ENCODE measurements at places on chromosomes 5 and 9.

DNA sequence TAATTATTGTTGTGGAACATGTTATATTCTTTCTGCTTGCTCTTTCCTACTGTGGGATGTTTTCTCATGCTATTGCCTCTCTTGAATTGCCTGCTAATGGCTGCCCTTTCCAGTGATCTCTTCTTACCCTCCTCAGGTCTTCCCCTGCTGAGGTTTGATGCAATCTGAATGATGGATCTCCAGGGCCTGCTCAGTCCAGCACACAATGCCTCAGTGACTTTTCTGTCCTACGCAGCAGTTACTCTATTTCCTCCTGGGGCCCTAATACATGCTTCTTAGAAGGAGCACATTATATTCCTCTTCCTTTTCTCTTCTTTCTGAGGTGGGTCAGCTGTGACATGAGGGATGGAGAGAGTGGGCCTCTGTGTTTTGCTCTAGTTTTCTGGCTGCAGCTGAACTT lies at the start of gene SPINK14:
TSS of gene SPINK14 (plus strand) at position 301 of the 400 bp plus-strand sequence. CDS start 1,187 bp downstream, outside the sequence.
- DNase-seq, result no peak

DNA sequence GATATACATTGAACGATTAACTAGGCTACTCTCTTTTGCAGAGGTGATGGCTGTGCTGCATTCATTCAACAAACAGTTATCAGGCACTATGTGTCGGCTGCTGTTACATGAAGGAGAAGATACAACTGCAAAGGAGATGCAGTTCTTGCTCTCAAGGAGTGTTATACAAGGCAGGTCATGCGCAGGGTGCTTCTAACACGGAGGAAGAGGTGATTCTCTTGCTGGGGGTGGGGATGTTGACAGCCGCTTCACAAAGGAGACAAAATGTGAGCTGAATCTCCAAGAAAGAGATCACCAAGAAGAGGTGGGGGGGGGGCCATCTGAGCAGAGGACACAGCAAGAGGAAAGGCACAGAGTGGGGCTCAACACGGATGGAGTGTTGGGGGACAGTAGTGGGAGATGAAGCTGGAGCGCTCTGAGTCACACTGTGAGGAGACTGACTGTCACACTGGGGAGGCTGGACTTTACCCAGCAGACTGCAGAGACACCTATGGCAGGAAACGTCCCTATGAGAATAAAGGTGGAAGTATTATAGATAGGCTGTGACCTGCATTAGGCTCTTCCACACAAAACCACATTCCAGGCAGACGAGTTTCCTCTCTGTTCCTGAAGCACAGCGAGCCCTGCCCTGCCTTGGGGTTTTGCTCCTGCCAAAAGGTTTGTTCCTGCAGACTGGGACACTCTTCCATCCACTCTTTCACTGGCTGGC lies 20.9 kb downstream of the NDUFA8 start:
- DNase-seq, result no peak

DNA sequence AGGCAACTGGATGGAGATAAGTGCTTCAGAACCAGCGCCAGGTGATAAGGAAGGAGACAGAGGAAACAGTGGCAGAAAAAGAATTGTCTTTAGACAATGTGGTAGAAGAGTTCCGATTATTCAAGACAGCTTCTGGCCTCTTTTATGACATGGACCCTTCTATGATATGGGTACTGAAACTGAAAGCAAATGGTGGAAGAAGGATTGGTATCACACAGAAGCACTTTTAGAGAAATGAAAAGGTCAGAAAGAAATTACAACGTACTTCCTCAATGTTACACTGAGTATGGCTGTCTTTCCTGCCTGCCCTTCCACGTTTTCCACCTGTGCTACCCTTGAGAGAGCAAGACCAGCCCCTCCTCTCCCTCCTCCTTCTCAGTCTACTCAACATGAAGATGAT lies 959.3 kb downstream of the DNAH5 start:
- no peak for DNase-seq

GRCh38 chr9:81071108-81071507 lies 618.2 kb downstream of the TLE1 start:
- DNase-seq, result no peak

DNA sequence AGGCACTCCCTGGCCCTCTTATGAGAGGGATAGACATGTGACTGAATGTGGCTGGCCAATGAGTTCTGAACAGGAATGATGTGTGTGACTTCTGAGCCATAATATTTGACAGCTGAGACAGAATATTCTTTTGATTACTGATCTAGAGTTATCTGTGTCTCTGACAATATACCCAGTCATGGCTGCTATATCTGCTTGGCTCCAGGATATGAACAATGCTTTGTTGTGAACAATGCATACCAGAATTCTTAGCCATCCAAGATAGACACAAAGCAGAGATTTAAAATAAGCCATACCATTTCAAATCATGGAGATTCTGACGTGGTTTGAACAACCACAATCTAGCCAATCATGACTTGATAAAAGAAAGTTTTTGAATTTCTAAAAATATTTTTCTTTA lies 840.3 kb upstream of the SEMA6A start:
- DNase-seq, result no peak

- DNase-seq, result no peak
These were observed 50.9 kb upstream of the SUSD3 start for GRCh38 chr9:93007529-93008058.

Data from stimulated activated CD8-positive, alpha-beta memory T cell treated with anti-CD3 and anti-CD28 coated beads, Interleukin-4, amount 100 ng/mL, for 1 hour (primary cell).